ENCODE measurements at places on chromosomes 1 and 21.

GRCh38 chr1:64519901-64520300 is 50.0 kb downstream of the CACHD1 start:
- DNase-seq, result peak; percentile 55

GRCh38 chr1:217622042-217622441 is 8.8 kb downstream of the GPATCH2 start:
- no peak for DNase-seq

DNA sequence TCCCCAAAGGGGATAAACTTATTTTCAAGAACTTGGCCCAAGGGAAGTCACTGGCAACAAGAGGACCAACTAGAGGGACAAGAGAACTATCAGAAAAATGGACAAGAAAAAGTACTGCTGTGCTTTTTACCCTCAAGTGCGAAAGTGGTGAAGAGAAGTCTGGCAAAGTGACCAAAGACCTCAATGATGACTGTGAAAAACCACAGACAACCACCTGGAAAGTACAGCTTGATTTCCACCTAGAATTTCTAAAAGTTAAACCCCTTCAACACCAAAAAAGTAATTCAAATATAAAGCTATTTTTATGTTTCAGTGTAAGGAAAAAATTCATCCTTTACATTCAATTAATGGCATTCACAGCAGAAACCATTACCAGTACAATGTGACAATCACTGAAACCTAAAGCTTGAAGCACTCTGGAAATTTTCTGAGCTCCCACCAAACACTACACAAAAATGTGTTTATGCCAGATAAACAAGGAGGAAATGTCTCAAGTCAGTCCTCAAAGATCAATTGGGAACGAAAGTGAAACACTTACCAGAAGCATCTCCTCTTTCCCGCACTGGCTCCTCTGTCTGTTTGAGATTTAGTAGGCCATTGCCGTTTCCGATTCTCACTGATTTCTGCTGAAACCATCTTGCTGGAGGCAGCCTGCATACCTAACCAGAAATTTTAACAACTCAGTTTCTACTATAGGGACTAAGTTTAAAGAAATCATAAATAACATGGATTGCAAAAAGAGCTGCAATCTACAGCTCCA is 8.3 kb downstream of the SDE2 start:
- DNase-seq, result no peak

DNA sequence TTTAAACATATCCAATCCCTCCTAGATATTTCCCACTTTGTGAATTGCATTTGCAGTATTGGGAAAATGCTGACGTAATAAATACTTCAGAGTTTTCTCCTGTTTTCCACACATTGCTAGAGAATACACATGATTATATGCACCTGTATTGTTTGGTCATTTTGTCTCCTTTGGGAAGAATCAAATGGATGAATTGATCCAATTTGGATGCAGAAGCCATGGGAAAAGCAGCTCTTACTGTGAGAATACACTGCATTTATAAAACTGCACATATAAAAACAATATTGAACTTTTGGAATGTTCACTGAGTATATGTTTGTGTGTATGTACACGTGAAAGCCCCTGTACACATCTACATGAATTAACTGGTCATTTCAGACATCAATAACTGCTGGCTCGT is 306.6 kb upstream of the LYPLAL1 start:
- no peak for DNase-seq

GRCh38 chr1:68384872-68385411 is 64.8 kb downstream of the RPE65 start:
- peak; percentile 47 for DNase-seq

DNA sequence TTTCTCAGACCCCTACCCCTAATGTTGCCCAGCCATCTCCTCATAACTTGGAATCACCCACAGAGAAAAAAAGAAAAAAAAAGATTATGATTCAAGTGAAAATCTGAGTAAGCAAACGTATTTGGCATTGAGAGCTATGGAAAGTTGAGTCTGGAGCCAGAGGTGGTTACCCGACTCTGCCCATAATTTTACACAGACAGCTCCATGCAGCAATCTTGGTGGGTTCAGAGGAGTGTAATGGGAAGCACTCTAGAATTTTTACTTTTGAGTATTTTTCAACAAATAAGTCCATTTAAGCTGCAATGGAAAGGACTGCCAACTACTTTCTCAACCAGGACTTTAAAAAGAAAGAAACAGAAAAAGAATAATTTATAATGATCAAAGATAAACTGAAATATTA is 62.7 kb downstream of the ZC3H11B start:
- DNase-seq, result no peak

DNA sequence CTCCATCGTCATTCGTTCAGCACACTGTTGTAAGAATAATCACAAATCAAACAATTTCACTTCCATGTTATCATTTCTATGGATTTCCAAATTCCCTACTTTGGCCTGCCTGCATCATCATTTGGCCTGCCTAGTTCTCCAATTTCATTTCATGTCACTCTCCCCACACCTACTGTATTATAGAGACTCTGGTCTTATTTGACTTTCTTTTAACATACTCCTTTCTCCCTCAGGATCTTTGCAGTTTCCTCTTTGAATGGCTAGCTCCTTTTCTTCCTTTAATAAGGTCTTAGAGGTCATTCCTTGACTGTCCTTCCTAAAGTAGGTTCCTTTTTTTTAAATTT is 36.3 kb upstream of the PODN start:
- no peak for DNase-seq

GRCh38 chr1:246279402-246279801 is 227.7 kb downstream of the SMYD3 start:
- no peak for DNase-seq

Measured in iris pigment epithelial cell (primary cell).